ENCODE measurements at places on chromosomes 13 and 19. TPM values are rescaled to one million over a fixed set of nuclear protein-coding genes. Genes with fewer than 3 reads are reported as not detected.

DNA sequence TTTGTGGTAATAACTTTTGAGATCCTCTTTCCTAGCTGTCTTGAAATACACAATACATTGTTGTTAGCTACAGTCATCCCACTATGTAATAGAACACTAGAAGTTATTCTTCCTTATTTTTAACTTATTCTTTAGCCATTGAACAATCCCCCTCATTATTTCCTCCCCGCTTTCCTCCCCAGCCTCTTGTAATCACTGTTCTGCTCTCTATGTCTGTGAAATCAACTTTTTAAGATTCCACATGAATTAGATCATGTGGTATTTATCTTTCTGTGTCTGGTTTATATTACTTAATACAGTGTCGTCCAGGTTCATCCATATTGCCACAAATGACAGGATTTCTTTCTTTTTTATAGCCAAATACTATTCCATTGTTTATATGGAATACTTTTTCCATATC, 72.9 kb downstream of the SLC10A2 start:
- H3K4me1 ChIP-seq: no peaks in the 10 kb centered on the region
- H3K4me3 ChIP-seq: no peak overlapping the region
- no peaks in the 10 kb centered on the region for H3K27me3 ChIP-seq
- no peaks in the 10 kb centered on the region for H3K36me3 ChIP-seq

DNA sequence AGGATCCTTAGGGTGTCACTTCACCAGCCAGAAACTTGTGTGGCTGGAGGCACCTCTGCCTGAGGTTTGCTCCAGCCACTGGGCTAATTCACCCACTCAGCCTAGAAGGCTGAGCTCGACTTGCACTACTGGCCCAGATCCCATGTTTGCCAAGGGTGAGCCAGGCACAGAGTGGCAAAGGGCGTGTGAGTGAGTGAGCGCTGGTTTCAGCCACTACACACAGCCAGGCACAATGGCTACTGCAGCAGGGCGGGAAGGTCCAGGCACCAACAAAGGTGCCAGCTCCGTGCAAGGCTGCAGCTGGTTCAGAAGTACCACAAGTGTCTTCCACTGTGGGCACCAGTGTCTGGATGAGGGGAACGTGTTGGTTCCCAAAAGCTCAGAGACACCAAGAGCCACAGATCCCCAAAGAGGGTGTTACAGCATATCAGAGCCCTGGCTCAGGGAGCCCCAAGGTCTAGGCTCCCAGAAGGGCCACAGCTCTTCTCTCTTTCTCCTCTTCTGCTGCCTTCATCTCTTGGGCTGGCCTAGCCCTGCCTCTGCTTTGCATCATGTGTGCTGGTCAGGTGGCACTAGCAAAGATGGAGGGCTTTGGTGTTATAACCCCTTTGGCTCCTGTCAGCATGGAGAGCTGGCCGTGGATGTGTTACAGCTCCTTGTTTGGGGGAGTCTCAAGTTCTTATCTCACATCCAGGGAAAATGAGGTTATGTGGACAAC, 736.3 kb upstream of the KLHL1 start:
- no peak overlapping the region for H3K4me3 ChIP-seq
- DNase-seq: no peak
- H3K36me3 ChIP-seq: no peaks in the 10 kb centered on the region
- H3K27me3 ChIP-seq: no peaks in the 10 kb centered on the region

GRCh38 chr13:29513002-29513980, 82.2 kb downstream of the SLC7A1 start:
- peaks cover 61% of the 10 kb centered on the region for H3K36me3 ChIP-seq
- no peak for DNase-seq
- no peaks in the 10 kb centered on the region for H3K27me3 ChIP-seq
- peaks cover 8% of the 10 kb centered on the region for H3K4me1 ChIP-seq
- H3K27ac ChIP-seq: no peak overlapping the region

GRCh38 chr13:60716313-60716712, 319.3 kb downstream of the TDRD3 start:
- H3K27me3 ChIP-seq: no peaks in the 10 kb centered on the region
- H3K4me3 ChIP-seq: no peak overlapping the region
- H3K27ac ChIP-seq: no peak overlapping the region
- no peaks in the 10 kb centered on the region for H3K4me1 ChIP-seq
- DNase-seq: no peak

DNA sequence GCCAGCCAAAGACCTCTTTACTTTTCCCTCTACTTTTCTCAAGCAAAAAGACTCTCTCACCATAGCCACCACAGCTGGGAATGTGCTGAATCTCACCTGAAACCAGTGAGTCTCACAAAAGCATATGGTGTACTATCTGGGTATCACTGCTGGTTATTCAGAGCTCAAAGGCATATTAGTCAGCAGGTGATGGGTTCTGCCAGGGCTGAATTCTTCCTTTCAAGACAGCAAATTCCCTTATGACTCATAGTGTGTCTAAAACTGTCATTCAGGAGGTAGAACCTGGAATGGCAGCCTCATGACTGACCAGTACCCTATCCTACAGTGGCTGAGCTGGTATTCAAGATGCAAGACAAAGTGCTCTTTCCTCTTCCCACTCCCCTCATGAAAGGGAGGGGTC, 2859.1 kb downstream of the PCDH9 start:
- H3K27me3 ChIP-seq: no peaks in the 10 kb centered on the region
- DNase-seq: no peak
- no peaks in the 10 kb centered on the region for H3K36me3 ChIP-seq
- H3K27ac ChIP-seq: no peak overlapping the region
- H3K4me3 ChIP-seq: no peak overlapping the region

ZNF99 gene
- total RNA-seq: not detected

ZNF225 gene
- 3.6 TPM for total RNA-seq

INAFM1 gene
- 9.3 TPM for total RNA-seq
